ENCODE measurements at places on chromosomes 2 and 18. TPM values are rescaled to one million over a fixed set of nuclear protein-coding genes. Genes with fewer than 3 reads are reported as not detected.

The OR6B2 gene
- not detected for total RNA-seq

The LIPG gene
- total RNA-seq = 0.12 TPM

The CYBRD1 gene
- 46.2 TPM for total RNA-seq

The GALNT5 gene
- total RNA-seq = 0.08 TPM

The ANO7 gene
- total RNA-seq = 0.92 TPM

The CHMP3 gene
- 159 TPM for total RNA-seq

The GKN1 gene
- not detected for total RNA-seq

Data from heart right ventricle (tissue), 16 donors.